ENCODE measurements at places on chromosomes 5 and 9.

DNA sequence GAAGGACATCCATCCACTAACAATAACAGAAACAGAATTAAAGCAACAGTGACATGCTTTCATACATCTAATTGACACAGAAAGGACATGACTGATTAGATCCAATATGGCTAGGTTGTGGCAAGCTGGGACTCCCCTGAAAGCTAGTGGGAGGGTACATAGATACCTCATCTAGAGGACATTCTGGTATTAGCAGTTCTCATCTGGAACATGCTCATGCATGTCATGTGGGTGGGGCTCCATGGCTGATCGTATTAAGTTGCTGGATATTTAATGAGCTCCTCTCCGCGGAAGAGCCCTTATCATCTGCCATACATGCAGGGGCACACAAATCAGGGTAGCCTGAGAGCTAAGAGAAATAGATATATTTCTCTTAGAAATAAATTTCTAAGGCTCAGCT lies 358.9 kb downstream of the ICE1 start:
- DNase-seq = no peak

- DNase-seq = no peak
These were observed 688.9 kb upstream of the CDH9 start for GRCh38 chr5:27727254-27727653.

DNA sequence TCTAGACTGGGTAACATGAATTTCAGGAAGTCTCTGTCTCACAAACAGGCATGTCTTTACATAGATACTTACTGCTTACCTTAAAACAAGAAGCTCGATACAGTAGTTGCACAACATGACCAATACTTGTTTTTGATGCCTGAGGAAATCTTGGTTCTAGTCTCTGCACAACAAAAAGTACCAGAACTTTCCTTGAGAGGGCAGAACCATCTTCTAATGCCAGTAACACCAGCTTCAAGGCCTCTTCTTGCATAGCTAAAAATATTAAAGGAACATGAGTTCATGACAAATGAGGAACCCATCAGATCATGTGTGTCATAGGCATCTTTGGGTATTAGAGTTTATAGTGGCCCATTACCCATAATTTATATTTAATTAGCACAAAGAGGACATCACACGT lies 22.0 kb downstream of the RC3H2 start:
- DNase-seq = no peak

- DNase-seq = no peak
These were observed 80.6 kb downstream of the SPEF2 start for GRCh38 chr5:35698047-35698808.

GRCh38 chr5:126461838-126462237 lies 38.6 kb downstream of the GRAMD2B start:
- DNase-seq = no peak

- DNase-seq = no peak
These were observed 21.0 kb downstream of the RALGPS1 start for GRCh38 chr9:126935630-126936029.

DNA sequence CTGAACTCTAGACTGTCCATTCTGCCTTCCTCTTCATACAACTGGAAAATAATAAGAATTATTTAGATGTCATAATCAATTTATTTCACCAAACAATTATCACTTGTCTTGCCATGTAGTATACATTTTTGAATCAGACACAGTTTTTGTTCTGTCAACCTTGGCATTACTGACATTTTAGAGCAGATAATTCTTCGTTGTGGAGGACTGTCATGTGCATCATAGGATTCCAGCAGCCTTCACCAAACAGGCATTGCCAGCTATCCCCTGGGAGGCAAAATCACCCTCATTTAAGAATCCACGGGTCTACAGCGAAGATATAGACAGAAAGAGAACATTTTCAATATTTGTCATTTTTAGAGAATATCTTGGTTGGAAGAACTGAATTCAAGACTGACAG lies 293.9 kb downstream of the KDM4C start:
- no peak for DNase-seq
